ENCODE measurements at places on chromosomes 13 and 19. TPM values are rescaled to one million over a fixed set of nuclear protein-coding genes. Genes with fewer than 3 reads are reported as not detected.
A peak's percentile ranks its signal among the peaks of the same experiment; 100 is the strongest.

Gene CLN5
- 37.7 TPM for polyA plus RNA-seq

Gene CYP2F1
- 0.06 TPM for polyA plus RNA-seq

Gene GRAMD1A
- polyA plus RNA-seq, result 53.2 TPM

Gene MBD3L2
- 0.33 TPM for polyA plus RNA-seq

Gene VSIG10L
- polyA plus RNA-seq, result 2.2 TPM

DNA sequence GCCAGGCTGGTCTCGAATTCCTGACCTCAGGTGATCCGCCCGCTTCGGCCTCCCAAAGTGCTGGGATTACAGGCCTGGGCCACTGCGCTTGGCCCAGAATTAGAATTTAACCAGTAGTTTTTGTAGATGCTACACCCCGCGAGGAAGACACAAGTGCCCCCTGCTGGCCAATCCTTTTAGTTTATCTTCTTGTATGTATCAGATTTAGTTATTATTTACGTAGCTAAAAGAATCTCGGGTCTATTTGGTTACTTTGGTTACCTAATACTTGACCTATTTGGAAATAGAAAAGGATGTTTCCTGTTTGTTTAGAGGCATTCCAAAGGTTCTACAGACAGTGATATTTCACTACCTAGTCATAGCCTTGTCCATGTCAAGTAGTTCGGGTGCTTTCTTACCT, 22.0 kb downstream of the MUC16 start:
- no peaks in the 10 kb centered on the region for H3K4me1 ChIP-seq
- DNase-seq, result no peak
- no peak overlapping the region for H3K4me3 ChIP-seq
- H3K27me3 ChIP-seq, result no peaks in the 10 kb centered on the region
- no peak overlapping the region for H3K27ac ChIP-seq

DNA sequence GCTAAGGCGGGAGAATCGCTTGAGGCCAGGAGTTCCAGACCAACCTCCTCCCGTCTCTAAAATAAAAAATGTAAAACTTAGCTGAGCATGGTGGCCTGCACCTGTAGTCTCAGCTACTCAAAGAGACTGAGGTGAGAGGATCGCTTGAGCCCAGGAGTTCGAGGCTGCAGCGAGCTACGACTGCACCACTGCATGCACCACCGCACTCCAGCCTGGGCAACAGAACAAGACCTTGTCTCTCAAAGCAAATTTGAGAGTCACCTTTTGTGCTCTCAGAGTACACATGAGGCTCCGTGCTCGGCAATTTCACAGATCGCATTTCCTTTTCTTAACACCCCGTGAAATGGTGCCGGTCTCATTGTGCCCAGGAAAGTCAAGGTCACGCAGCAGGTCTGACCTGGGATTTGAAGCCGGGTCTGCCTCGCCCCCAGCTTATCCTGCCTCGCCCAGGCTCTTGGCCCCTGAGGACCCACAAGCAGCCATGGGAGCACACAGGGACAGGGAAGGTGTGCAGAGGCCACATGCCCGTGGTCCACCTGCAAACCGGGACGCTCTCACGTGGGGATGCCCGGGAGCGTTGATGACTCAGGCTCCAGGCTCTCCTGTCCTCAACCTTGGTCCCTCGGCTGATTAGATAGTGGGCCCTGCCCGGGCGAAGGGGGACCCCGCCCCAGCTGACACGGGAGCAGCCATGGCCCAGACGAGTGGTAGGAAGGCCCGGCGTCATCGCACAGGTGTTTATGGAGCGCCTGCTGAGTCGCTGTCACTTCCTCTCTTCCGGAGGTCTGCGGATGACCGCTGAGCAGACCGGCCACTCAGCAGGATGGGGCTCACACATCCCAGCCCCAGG, 1.1 kb upstream of the SMIM24 start:
- peaks cover 5% of the 10 kb centered on the region for H3K27me3 ChIP-seq
- peaks cover 30% of the 10 kb centered on the region for H3K4me1 ChIP-seq
- no peak overlapping the region for H3K4me3 ChIP-seq
- DNase-seq, result peak; percentile 97
- peaks cover 7% of the 10 kb centered on the region for H3K36me3 ChIP-seq
- peak overlapping the region; percentile 92 for H3K27ac ChIP-seq

DNA sequence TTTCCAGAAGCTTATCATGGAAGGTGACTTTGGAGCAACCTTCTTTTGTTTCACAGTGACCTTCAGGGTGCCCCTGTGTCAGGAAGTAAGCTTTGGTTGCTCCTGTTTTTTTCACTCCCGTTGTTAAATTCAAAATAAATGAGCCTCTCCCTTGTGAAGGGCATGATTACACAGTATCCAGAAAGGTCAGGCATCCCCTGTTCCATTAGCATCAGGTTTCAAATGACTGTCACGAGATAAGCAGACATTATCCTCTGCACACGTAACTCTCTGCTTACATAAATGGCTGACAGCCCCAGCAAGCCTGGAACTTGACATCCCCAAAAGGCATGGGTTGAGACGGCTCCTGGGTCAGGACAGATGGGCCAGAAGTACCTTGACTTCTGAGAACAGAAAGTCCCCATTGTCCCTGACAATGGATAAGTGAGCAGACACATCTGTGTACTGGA, 52.0 kb downstream of the RAB20 start:
- peaks cover 35% of the 10 kb centered on the region for H3K4me1 ChIP-seq
- H3K4me3 ChIP-seq, result no peak overlapping the region
- peaks cover 49% of the 10 kb centered on the region for H3K36me3 ChIP-seq

- peaks cover 44% of the 10 kb centered on the region for H3K27me3 ChIP-seq
- no peaks in the 10 kb centered on the region for H3K36me3 ChIP-seq
- H3K4me1 ChIP-seq, result no peaks in the 10 kb centered on the region
- DNase-seq, result no peak
- no peak overlapping the region for H3K4me3 ChIP-seq
Measured at GRCh38 chr13:26743971-26744370, 16.6 kb downstream of the GPR12 start.

DNA sequence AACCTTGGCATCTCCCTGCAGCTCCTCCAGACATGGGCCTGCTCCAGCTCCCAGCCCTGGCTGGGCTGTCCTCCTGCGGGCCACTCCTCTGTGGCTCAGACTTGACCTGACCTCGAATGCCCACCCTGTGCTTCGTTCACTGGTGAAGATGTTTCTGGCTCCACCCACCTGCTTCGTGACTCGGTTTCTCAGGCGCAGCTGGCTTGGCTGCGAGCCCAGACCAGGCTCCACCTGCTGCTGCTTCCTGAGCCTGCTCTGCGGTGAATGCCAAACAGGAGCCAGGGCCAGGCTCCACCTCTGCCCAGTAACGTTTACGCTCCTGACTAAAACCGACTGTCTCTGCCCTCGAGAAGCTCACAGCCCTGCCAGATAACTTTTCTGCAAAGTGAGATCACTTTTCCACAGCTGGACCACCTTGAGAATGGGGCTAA, 8.9 kb upstream of the RSPH6A start:
- peaks cover 90% of the 10 kb centered on the region for H3K36me3 ChIP-seq
- no peak overlapping the region for H3K27ac ChIP-seq
- no peaks in the 10 kb centered on the region for H3K27me3 ChIP-seq
- DNase-seq, result no peak

- H3K27me3 ChIP-seq, result no peaks in the 10 kb centered on the region
- H3K4me1 ChIP-seq, result peaks cover 3% of the 10 kb centered on the region
- no peak for DNase-seq
- peak overlapping the region; percentile 37 for H3K27ac ChIP-seq
Measured at GRCh38 chr13:40910324-40911050, 108.6 kb downstream of the ELF1 start.

GRCh38 chr13:92991692-92992091, 234.9 kb upstream of the GPC6 start:
- no peak for DNase-seq
- H3K36me3 ChIP-seq, result no peaks in the 10 kb centered on the region
- no peaks in the 10 kb centered on the region for H3K27me3 ChIP-seq
- H3K4me3 ChIP-seq, result no peak overlapping the region
- no peaks in the 10 kb centered on the region for H3K4me1 ChIP-seq

DNA sequence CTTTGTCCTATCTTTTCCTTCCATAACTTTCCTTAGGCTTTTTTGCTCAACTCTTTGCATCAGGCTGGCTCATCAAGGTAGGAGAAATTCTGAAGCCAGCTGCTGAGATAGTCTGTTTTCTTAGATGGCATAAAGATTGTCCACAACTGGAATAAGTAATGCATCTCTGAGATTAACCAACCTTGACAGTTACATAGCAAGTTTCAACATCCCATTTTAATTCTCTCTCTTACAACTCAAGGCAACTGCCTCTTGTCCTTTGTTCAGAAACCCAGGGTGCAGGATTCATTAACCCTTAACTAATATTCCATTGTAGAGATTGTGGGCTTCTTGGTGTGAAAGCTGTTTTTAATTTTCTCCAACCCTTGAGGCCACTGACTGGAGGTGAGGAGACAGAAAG, 239.2 kb downstream of the LACC1 start:
- no peaks in the 10 kb centered on the region for H3K36me3 ChIP-seq
- no peak overlapping the region for H3K4me3 ChIP-seq
- no peak for DNase-seq
- peaks cover 6% of the 10 kb centered on the region for H3K4me1 ChIP-seq
- no peaks in the 10 kb centered on the region for H3K27me3 ChIP-seq

DNA sequence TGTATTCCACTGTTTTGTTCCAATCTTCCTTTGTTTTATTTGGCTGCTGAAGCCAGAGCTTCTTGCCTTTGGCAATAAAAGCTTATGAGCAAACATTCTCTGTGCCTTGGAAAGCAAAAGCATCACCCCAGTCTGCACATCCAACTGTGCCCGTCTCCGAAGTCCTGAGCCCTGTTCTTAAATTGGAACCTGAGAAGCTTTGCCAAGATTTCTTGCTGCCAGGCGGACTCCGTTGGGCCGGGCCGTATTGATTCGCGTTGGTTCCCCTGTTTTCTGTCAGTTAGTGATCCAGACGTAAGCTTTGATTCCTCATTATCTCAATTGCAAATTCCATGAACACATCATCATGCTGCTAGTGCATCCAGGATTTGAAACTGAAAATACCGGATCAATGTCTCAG, 793.0 kb downstream of the OLFM4 start:
- H3K27ac ChIP-seq, result no peak overlapping the region
- H3K27me3 ChIP-seq, result no peaks in the 10 kb centered on the region
- no peaks in the 10 kb centered on the region for H3K4me1 ChIP-seq

DNA sequence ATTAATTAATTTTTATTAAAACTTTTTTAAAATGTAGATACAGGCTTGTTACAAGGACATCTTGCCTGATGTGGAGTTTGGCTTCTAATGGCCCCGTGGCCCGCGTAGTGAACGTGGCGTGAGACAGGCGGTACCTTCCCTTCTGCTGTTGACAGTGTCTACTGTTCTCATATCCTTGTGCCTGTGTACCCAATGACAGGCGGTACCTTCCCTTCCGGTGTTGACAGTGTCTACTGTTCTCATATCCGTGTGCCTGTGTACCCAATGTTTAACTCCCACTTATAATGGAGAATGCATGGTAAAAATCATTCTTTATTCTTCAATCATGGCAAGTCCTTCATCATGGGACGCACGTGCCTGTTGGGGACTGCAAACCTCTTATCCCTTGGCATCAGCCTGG, 79.1 kb upstream of the ZNF835 start:
- no peak overlapping the region for H3K4me3 ChIP-seq
- no peaks in the 10 kb centered on the region for H3K4me1 ChIP-seq
- H3K36me3 ChIP-seq, result no peaks in the 10 kb centered on the region
- DNase-seq, result no peak

DNA sequence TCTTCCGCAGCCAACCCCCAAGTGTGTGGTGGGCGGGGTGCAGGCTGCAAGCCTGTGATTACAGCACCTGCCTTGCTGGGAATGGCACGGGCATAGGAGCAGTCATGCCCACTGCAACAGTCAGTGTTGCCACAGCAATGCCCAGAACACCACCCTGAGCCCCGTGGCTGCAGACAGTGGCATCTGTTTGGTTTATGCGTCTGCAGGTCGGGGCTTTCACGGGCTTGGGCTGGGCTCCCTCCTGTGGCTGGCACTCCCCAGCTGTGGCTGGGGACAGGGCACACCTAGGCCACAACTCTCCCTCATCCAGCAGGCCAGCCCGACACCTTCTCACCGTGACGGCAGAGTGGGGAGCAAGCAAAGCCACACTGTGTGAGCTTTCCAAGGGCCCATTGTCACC, 115.3 kb upstream of the C1QTNF9B start:
- no peak overlapping the region for H3K4me3 ChIP-seq
- no peaks in the 10 kb centered on the region for H3K4me1 ChIP-seq
- no peak overlapping the region for H3K27ac ChIP-seq
- no peak for DNase-seq

DNA sequence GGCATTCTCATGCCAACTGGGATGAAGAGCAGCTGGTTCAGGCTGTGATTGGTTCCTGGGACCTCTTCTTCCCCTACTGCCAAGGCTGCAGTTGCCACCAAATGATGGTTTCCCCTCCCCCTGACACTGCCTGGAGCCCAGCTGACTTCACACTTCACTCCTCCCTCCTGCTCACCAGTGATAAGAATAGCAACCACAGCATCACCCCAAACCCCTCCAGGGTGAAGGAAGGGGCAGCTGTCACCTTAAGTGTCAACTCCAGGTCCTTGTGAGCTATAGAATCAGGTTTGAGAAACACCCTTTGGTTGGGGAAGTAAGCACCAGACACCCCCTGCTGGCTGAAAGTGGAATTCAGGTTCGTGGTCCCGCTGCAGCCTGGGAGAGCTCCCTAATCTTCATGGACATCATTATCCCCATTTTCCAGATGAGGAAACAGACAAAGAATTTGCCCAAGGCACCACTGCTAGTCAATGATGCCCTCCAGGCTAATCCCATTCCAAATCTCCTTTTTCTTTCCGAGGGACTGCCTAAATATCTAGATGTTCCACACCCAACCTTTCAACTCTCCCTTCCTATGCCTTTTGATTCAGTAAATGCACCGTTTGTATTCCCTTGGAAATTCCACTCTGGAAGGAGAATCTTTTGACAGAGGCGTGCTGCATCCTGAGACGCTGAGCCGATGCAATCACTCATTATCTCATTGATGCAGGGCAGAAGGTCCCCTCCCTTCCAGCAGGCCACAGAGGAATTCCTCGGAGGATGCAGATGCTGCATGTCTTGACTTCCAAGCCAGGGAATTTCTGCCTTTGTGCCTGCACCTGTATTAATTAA, 50.6 kb upstream of the UQCRFS1 start:
- DNase-seq, result no peak
- H3K4me1 ChIP-seq, result no peaks in the 10 kb centered on the region
- H3K36me3 ChIP-seq, result no peaks in the 10 kb centered on the region
- no peaks in the 10 kb centered on the region for H3K27me3 ChIP-seq
- H3K27ac ChIP-seq, result no peak overlapping the region
- no peak overlapping the region for H3K4me3 ChIP-seq

GRCh38 chr13:30340331-30341250, 33.2 kb upstream of the KATNAL1 start:
- no peaks in the 10 kb centered on the region for H3K4me1 ChIP-seq
- H3K27ac ChIP-seq, result no peak overlapping the region
- no peak overlapping the region for H3K4me3 ChIP-seq
- DNase-seq, result no peak
- H3K36me3 ChIP-seq, result no peaks in the 10 kb centered on the region

GRCh38 chr13:80386002-80386401, 45.1 kb upstream of the SPRY2 start:
- no peaks in the 10 kb centered on the region for H3K36me3 ChIP-seq
- no peak for DNase-seq
- H3K27ac ChIP-seq, result no peak overlapping the region
- no peaks in the 10 kb centered on the region for H3K27me3 ChIP-seq
- H3K4me3 ChIP-seq, result no peak overlapping the region

- H3K27me3 ChIP-seq, result no peaks in the 10 kb centered on the region
- no peak overlapping the region for H3K27ac ChIP-seq
- H3K36me3 ChIP-seq, result no peaks in the 10 kb centered on the region
- DNase-seq, result no peak
Measured at GRCh38 chr13:56736966-56737365, 403.8 kb upstream of the PRR20A start.

- H3K27ac ChIP-seq, result no peak overlapping the region
- no peaks in the 10 kb centered on the region for H3K4me1 ChIP-seq
- H3K27me3 ChIP-seq, result no peaks in the 10 kb centered on the region
- no peak overlapping the region for H3K4me3 ChIP-seq
Measured at GRCh38 chr19:37635076-37636056, 19.9 kb downstream of the ZFP30 start.
